ENCODE measurements at places on chromosomes 7 and 10. TPM values are rescaled to one million over a fixed set of nuclear protein-coding genes. Genes with fewer than 3 reads are reported as not detected.

ZNF736 gene
- total RNA-seq = 0.02 TPM

TAC1 gene
- not detected for total RNA-seq

RTKN2 gene
- 0.91 TPM for total RNA-seq

SEMA3D gene
- 0.03 TPM for total RNA-seq

PNLIPRP2 gene
- total RNA-seq = not detected

MMD2 gene
- total RNA-seq = not detected

PROSER2 gene
- 41.8 TPM for total RNA-seq

TIMM23 gene
- total RNA-seq = 157 TPM

C10orf90 gene
- total RNA-seq = 3.7 TPM

ATG9B gene
- total RNA-seq = 0.42 TPM

HGF gene
- not detected for total RNA-seq

GJD4 gene
- not detected for total RNA-seq

OPN4 gene
- not detected for total RNA-seq

VSIR gene
- 31.1 TPM for total RNA-seq

OR2A7 gene
- not detected for total RNA-seq

EVX1 gene
- total RNA-seq = 0.10 TPM

PNPLA8 gene
- 10.9 TPM for total RNA-seq

CLCN1 gene
- total RNA-seq = not detected

TWNK gene
- 38.5 TPM for total RNA-seq

RAMP3 gene
- not detected for total RNA-seq

WNT8B gene
- total RNA-seq = not detected

UPK3BL2 gene
- total RNA-seq = 2.9 TPM

EPO gene
- total RNA-seq = not detected

All from A549 treated with GW870086 at 1 μM for 4 hours (cell line).